Posterior vena cava (tissue), 2 donors: ENCODE measurements at places on chromosomes 7 and 10.

DNA sequence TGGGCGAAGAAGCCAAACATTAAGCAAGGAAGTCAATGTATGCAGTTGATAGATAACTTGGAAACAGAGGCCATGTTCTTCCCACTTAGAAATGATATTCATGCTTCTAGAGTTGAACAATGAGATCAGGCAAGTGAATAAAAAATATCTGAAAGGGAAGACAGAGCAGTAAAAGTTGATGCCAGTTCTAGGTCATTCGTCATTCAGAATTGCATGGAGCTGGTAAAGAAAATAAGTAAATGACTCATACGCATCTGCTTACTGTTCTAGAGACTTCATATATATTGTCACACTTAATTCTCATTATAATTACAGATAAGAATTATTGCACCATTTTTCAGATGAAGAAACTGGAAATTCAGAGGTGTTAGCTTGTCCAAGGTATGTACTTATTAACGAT is 158.9 kb upstream of the FERD3L start:
- DNase-seq = no peak

DNA sequence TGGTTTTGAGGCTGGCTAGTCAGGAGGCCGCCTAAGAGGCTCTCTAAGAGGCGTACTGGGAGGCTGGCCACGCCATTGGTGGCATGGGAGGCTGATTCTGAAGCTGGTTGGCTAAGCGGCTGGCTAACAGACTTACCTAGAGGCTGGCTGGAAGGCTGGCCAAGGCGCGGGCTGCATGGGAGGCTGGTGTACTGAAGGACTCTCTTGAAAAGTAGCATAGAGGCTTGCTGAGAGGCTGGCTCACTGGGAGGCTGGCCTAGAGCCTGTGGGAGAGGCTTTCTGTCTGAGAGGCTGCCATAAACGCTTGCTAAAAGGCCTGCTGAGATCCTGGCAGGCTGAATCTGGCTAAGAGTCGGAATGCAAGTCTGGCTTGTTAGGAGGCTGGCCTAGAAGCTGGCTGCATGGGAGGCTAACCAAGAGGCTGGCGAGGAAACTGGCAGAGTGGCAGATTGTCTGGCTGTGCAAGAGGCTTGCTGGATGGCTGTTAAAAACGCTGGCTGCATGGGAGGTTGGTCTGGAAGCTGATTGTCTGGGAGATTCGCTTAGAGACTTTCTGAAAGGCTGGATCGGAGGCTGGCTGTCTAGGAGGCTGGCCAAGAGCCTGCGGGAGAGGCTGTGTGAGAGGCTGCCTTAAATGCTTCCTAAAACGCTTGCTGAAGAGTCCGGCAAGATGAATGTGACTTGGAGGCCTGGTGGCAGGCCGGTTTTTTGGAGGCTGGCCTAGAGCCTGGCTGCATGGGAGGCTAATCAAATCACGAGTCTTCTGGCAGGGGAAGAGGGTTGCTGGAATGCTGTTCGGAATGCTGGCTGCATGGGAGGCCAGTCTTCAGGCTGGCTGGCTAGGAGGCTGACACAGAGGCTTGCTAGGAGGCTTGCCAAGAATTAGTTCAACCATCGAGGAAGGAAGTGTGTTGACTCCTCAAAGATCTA is 134.2 kb downstream of the OR13A1 start:
- peak; percentile 86 for DNase-seq

DNA sequence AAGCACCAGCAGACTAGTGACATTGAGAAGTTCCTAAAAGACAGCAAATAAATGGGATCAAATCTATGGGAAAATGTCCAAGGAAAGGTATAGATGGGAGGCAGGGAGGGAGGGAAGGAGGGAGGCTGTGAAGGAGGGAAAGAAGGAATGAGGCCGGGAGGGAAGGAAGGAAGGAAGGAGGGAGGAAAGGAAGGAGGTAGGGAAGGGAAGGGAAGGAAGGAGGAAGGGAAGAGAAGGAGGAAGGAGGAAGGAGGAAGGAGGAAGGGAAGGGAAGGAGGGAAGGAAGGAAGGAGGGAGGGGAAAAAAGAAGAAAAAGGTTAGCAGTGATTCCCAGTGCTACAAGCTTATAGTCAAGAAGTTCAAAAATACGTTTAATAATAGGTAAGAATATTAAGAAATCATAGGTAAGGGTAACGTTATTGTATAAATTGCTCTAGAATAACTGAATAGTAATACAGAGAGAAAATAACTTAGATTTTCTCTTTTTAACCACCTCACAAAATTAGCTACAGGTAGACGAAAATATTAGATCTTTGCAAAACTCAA is 106.9 kb downstream of the LMBR1 start:
- no peak for DNase-seq

GRCh38 chr7:129607471-129608120 is 3.9 kb upstream of the NRF1 start:
- DNase-seq = no peak

- DNase-seq = no peak
Observed at GRCh38 chr7:42033480-42033879, 203.5 kb downstream of the GLI3 start.

- no peak for DNase-seq
Observed at GRCh38 chr7:24457219-24457558, 116.1 kb upstream of the PALS2 start.

GRCh38 chr10:77925795-77926565 is 575 bp downstream of the DLG5 start:
- peak; percentile 84 for DNase-seq

DNA sequence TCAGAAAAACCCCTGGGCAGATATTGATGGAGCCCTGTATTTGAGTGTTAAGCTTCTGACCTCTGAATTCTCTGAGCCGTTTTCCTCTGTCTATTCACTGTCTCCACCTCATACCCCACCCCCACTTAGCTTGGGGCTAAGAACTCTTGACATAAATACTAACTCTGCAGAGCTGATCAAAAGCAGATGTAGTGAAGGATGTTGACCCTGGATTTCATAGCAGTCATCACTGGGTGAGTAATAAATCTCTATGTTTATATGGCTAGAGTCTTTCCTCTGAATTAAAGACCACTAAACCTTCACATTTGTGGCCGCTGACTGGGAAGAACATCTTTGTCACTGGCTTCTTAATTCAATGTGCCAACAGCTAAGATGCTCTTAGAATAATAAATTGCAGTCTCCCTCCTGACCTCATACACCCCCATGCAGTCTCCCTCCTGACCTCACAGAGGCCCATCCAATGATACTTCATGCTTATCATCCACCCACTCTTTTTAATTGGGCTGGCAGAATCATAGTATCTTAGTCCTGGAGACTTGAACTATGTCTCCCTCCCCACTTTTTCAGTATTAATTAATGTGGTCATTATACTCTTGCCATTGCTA is 78.0 kb upstream of the MACROH2A2 start:
- no peak for DNase-seq

DNA sequence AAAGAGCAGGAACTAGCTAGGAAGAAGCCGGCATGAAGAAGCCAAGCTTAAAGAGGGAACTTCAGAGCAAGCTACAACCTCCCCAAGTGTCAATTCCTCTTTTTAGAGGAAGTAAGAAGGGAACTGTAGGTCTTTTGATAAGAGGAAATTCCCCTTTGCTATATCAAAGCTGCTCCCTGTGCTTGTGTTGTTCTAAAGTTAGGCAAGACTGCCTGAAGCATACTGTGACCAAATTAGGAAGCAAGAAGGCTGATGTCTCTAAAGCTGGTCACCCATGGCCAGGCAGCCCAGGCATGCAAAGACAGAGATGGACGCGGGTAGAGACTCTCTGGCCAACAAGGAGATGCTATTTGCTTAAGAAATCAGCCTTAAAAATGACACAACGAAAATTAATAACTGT is 87.9 kb downstream of the RNF216 start:
- DNase-seq = no peak

GRCh38 chr10:107665459-107665858 is 501.0 kb upstream of the SORCS1 start:
- no peak for DNase-seq

DNA sequence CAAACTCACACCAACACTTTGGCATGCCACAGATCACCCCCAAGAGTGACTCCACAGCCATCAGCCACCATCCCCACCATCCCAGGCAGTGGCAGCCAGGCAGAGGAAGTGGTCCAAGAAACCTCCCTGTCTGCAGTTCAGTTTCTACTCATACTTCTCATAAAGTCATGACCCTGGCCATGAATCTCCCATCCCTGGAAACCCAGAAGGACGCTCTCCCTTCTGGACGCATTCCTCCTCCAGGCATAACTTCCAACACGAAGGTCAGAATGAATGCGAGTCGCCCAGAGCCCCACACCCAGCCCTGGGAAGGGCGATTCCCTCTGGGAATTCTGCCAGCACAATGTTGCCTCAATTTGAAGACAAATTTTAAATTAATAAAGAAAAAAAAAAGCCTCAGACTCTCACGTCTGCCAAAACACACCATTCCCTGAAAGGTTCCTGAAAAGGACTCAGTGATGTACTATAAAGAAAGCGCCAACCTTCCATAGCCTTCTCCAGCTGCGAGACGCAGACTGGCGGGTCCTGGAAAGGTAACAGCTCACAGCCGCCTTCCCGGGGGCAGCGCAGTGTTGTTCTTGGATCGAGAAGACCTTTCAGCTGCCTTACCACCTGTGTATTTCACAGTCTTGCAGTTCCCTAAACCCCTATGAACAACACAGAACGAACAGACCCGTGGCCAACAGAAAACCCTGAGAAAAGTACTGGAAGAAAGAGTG is 307.6 kb downstream of the FRMD4A start:
- DNase-seq = no peak

GRCh38 chr7:80552031-80552694 is 40.3 kb upstream of the GNAT3 start:
- no peak for DNase-seq

DNA sequence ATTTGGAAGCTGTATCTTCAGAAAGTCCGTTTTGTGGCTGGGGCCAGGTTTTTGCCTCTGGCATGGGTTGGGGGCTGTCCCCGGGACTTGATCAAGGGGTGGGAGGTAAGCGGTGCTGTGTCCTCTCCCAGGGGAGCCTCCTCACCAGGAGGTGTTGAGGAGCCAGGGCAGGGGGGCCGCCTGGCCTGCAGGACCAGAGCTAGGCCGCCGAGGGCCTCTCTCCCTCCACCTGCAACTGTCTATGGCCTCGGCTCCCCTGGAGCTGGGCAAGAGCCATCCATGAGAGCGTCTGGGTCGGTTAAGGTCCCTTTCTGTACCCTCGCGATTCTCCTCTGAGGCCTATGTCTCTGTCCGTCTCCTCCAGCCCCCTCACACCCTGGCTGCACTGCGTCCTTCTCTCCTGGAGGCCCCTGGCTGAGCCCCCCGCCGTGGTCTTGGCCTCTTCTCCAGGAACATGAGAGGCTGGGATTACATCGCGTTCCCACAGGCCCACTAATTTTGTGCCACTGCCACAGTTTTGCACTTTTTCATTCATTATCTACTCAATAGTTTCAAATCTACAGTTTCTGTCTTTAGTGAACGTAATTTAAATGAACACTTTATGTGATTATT is 20.6 kb downstream of the CALML5 start:
- DNase-seq = no peak

DNA sequence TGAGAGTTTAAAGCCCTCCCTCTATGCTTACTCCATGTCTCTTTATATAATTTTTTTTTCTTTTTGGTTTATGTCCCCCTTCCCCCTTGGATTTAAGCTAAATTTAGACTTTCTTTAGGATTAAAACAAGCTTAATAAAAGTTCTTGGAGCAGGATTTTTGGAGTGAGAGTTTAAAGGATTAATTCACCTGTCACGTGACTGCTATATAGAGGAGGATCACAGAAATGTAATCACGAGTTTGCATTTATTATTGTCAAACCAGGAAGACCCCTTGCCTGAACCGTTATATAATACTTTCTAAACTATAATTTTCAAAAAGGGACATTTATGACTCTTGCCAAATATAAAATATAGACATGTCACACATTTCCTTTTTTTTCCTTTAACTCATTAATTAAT is 78.1 kb upstream of the IMMP2L start:
- DNase-seq = no peak

DNA sequence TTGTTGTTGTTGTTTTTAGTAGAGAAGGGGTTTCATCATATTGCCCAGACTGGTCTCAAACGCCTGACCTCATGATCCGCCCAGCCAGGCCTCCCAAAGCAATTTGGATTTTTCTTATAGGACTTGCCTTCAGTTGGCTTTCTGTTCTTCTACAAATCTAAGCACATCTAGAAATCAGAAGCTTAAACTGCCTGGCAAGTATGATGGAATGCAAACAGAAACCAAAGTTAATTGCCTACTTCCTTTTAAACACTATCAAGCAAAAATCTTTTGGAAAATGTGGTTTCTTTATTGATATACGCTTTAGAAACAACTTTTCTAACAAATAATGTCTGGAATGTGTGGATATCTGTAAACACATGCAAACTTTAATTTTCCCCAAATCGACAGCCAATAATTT is 64.9 kb downstream of the USP6NL start:
- no peak for DNase-seq

- DNase-seq = peak; percentile 64
Observed at GRCh38 chr7:157271315-157271990, 65.4 kb upstream of the DNAJB6 start.
